ENCODE measurements at places on chromosomes 7 and 10. TPM values are rescaled to one million over a fixed set of nuclear protein-coding genes. Genes with fewer than 3 reads are reported as not detected.

MUC12 gene
- not detected for total RNA-seq

SNX13 gene
- 53.3 TPM for total RNA-seq

TMEM176A gene
- 0.10 TPM for total RNA-seq

DYNC1I1 gene
- not detected for total RNA-seq

WNT8B gene
- 0.10 TPM for total RNA-seq

ZWINT gene
- 53.2 TPM for total RNA-seq

HSPA12A gene
- total RNA-seq = 10.6 TPM

MAP3K8 gene
- total RNA-seq = 8.0 TPM

CCDC3 gene
- total RNA-seq = 0.02 TPM

PLPP4 gene
- not detected for total RNA-seq

SRPK2 gene
- total RNA-seq = 41.6 TPM

CLCN1 gene
- not detected for total RNA-seq

MYL10 gene
- not detected for total RNA-seq

AKR1C4 gene
- not detected for total RNA-seq

CPVL gene
- 30.0 TPM for total RNA-seq

SLC26A4 gene
- 0.22 TPM for total RNA-seq

CALHM1 gene
- not detected for total RNA-seq

ZFAND2A gene
- total RNA-seq = 36.7 TPM

OR9A2 gene
- total RNA-seq = not detected

GGCT gene
- 98.2 TPM for total RNA-seq

EPHB6 gene
- not detected for total RNA-seq

MMP21 gene
- not detected for total RNA-seq

MALSU1 gene
- 100 TPM for total RNA-seq

TUBB8 gene
- total RNA-seq = not detected

DDC gene
- not detected for total RNA-seq

CDHR3 gene
- total RNA-seq = 2.1 TPM

ZNF282 gene
- 18.7 TPM for total RNA-seq

DPYSL4 gene
- total RNA-seq = 1.5 TPM

GPC2 gene
- 2.9 TPM for total RNA-seq

CHN2 gene
- 3.6 TPM for total RNA-seq

FKBP6 gene
- not detected for total RNA-seq

OR6V1 gene
- not detected for total RNA-seq

PALS2 gene
- 26.6 TPM for total RNA-seq

AVPI1 gene
- total RNA-seq = 192 TPM

MLLT10 gene
- total RNA-seq = 30.5 TPM

MACC1 gene
- total RNA-seq = 9.4 TPM

TFEC gene
- 0.06 TPM for total RNA-seq

POT1 gene
- total RNA-seq = 71.5 TPM

FAM180A gene
- total RNA-seq = not detected

SPDYE16 gene
- not detected for total RNA-seq

ADGRA1 gene
- not detected for total RNA-seq

GARS1 gene
- total RNA-seq = 493 TPM

HOXA9 gene
- 7.8 TPM for total RNA-seq

DPP6 gene
- not detected for total RNA-seq

SORCS1 gene
- total RNA-seq = 0.20 TPM

WDR37 gene
- total RNA-seq = 4.2 TPM

DENND10 gene
- total RNA-seq = 71.1 TPM

HHEX gene
- total RNA-seq = 21.6 TPM

TACC2 gene
- total RNA-seq = 31.1 TPM

PAX4 gene
- not detected for total RNA-seq

TMEM229A gene
- not detected for total RNA-seq

PIK3AP1 gene
- 1.3 TPM for total RNA-seq

TES gene
- 118 TPM for total RNA-seq

ADAP1 gene
- 10.0 TPM for total RNA-seq

SPDYE9 gene
- 0.54 TPM for total RNA-seq

MOGAT3 gene
- not detected for total RNA-seq

ZMYND11 gene
- total RNA-seq = 53.0 TPM
